ENCODE measurements at places on chromosomes 5 and 9.

DNA sequence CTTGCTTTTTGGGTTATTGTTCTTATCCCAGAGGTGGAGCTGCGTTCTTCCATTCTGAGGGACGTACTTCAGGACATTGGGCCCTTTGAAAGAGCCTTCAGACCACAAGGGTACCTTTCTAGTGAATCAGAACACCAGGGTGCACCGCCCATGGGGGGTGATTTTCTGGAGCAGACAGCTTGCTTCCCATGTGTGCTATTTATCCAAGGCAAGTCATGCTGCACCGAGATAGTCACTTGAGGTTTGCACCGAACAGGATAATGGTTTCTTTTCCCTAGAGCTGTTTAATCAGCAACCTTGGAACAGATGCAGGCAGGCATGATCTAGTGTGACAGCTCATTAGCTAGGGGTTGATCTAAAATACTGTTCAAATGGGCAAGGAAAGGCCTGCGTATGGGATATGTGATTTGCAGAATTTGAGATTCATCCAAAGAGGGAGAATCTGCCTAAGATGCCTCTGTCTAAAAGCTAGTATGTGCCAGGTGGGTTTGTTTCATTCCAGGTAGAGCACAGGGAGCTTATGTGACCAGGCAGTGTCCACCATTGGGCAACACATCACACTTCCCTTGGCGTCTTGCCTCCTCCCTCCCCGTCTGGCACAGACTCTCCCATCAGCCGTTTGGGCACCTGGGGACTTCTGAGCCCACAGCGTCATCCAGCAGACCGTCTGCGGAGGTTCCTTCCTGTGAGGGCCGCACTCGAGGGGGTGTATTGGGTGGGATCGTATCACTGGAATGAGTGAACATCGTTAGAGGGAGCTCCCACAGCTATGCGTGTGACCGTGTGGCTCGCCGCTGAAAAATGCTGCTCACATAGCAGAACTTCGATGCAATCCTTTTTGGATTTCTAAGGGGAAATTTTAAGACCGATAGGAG is 23.0 kb downstream of the ABL1 start:
- DNase-seq, result peak; percentile 84

GRCh38 chr5:127810017-127810416 is 106.8 kb downstream of the CCDC192 start:
- no peak for DNase-seq

GRCh38 chr5:104265531-104266140 is 703.0 kb upstream of the NUDT12 start:
- no peak for DNase-seq

GRCh38 chr5:178524093-178524882 is 65.9 kb downstream of the COL23A1 start:
- no peak for DNase-seq

DNA sequence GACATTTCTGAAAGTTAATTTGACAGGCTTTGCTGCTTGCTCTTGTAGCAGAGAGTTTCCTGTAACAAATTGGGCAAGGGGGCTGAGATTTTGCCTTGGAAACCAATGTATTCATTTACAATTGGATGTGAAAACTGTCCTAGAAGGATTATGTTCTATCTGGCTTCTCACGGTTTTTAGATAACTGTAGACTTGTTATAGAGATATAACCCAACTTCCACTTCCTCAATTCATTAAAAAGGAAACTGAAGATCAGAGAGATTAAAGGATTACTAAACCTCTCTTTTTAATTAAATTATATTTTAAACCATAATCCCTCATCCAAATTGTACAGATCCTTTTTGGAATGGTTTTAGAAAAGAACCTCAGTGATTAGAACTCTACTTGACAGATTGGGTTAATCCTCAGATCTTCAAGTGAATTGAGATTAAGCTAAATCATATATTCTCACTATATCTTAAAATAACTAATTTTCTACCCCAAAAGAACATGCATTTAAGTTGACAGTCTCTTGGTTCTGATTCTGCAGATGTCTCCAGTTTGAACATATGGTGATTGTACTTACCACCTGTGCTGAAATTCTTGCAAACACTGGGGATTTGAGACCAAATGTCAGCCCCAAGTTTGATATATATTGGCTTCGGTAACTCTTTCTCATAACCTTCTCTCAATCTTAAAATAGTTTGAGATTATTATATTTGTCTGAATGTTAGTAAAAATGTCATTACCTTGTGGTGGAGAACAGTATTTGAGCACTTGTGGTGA is 130.1 kb upstream of the C9orf72 start:
- DNase-seq, result no peak

GRCh38 chr5:59319250-59319649 is 574.3 kb downstream of the PDE4D start:
- no peak for DNase-seq

GRCh38 chr9:127078988-127079387 is 43.4 kb downstream of the ANGPTL2 start:
- no peak for DNase-seq

DNA sequence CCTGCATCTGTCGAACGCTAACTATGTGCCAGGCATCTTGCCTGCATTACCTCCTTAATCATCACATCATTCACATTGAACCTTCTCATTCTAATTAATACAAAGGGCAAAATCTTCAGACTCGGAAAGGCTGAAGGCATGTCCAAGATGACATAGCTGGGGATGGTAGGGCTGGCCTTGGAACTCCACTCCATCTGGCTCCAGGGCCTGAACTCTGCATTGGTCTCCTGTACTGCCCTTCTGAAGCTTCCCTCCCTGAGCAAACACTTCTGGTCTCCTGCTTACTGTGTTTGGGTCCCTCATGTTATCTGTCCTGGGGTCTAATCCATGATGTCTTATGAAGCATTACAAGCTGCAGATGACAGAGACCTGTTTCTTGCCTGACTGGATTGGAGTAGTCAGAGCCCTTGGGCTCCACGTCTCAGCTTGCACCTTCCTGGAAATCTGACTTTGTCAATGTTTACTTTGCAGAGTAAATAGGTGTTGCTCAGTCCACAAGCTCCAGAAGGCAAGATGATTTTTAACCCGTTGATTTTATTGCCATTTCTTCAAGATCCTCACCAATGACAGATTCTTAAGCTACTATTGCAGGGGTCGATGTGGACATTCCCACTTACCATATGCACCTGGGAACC is 106.1 kb downstream of the GALNT10 start:
- DNase-seq, result no peak

DNA sequence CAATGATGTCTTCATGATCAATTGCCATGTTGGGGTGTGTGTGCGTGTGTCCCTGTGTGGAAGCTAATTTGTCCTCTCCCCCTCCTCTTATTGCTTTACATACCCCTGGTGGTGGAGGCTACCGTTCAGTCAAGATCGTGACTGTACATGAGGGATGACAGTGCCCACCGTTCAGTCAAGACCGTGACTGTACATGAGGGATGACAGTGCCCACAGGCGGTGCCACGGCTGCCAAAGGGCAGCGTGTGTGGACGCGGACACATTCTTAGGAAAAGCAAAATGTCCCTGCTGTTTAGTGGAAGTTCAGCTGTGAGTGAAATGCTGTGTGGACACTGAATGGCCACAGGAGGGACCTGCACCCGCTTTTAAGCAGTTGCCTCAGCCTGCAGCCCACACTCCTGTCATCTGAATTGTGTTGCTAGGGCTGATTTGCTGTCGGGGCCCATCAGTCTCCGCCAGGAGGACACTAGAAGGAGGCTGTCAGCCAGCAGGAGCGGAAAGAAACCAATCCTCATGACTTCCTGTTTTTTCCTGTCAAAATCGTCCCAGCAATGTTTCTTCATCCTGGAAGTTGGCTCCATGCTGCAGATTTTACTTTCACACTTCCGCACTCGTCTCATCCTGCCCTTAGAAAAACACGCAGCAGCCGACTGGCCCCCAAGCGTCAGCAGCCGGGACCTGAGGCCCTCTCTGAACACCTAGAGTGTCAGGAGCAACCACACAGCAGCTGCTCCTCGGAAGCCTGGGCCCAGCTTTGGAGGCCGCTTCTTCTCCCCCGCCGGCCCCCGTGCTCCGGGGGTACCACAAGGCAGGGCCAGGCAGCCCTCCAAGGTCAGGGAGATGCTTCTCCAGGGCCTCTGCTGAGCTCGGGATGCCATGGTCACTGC is 9.1 kb downstream of the OR2V1 start:
- DNase-seq, result no peak

DNA sequence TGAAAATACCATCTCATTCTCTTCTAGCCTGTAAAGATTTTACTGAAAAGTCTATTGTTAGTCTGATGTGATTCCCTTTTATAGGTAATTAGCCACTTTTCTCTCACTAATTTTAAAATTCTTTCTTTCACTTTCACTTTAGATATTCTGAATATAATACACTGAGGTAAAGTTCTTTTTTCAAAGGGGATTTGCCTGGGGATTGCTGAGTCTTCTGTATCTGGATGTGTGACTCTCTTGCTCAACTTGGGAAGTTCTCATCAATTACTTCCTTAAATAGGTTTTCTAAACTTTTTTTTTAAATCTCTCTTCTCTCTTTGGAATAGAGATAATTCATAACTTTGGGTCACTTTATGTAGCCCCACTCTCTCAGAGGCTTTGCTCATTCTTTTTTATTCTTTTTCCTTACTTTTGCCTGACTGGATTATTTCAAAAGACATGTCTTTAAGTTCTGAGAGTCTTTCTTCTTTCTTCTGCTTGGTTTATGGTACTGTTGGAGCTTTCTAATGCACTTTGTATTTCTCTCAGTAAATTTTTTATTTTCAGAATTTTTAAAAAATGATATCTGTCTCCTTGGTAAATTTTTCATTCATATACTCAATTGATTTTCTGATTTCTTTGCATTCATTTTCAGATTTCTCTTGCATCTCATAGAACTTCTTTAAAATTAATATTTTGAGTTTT is 55.9 kb upstream of the IL12B start:
- no peak for DNase-seq

DNA sequence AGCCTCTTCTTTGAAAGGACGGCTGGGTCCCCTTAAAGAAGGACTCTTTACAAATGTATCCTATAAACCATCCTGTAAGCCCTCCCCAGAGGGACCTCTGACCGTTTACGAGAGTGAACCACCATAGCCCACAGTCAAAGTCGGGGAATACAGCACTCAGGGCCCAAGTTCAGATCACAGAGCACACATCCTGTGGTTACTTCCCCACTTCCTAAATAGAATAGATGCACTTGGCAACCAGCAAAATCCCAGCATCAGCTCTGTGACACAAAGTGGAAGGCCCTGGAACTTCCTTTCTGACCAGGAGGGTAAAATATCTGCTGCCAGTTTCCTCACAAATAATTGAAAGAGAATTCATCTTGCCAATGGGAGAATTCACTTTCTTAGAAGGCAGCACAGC is 6.9 kb upstream of the IGFBPL1 start:
- DNase-seq, result no peak

- DNase-seq, result no peak
Measured at GRCh38 chr5:168813184-168813968, 234.2 kb upstream of the PANK3 start.

DNA sequence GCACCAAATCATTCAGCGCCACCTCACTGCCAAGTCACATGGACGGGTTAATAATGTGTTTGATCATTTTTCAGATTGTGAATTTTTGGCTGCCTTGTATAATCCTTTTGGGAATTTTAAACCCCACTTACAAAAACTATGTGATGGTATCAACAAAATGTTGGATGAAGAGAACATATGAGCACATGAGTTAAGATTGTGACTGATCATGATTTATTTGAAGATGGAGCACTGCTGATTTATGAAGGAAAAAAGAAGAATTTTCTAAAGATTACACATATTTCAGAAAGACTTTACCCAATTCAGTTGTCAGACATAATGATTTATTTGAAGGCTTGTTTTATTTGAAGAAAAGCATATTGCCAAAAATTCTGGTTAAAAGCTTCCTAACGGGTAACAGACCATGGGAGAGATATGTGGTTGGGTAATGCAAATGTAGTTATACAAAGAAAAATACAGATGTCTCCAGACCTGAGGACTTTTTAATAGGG is 37.4 kb downstream of the TNFAIP8 start:
- no peak for DNase-seq

GRCh38 chr5:149134778-149135500 is 6.4 kb upstream of the ABLIM3 start:
- no peak for DNase-seq

GRCh38 chr9:136482046-136482792 is 621 bp downstream of the SEC16A start:
- DNase-seq, result peak; percentile 34

- peak; percentile 41 for DNase-seq
Measured at GRCh38 chr5:34657274-34657921, 1.3 kb downstream of the RAI14 start.

DNA sequence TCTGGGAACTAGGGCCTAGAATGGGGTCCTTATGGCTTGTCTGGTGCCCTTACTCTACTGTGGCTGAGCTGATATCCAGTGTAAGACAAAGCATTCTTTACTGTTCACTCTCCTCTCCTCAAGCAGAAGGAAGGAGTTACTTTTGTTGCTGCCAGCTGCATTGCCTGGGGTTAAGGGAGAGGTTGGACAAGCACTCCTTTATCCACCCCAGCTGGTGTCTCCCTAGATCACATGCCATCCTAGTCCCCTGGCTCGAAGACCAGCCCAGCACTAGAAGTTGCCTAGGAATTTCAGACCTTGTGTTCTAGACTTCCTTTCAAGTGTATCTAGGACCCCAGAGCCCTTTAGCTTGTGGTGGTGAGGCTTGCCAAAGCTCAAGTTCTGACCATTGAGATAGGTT is 1051.5 kb upstream of the C9orf72 start:
- no peak for DNase-seq

GRCh38 chr5:53029608-53030007 is 40.5 kb downstream of the ITGA2 start:
- DNase-seq, result no peak

DNA sequence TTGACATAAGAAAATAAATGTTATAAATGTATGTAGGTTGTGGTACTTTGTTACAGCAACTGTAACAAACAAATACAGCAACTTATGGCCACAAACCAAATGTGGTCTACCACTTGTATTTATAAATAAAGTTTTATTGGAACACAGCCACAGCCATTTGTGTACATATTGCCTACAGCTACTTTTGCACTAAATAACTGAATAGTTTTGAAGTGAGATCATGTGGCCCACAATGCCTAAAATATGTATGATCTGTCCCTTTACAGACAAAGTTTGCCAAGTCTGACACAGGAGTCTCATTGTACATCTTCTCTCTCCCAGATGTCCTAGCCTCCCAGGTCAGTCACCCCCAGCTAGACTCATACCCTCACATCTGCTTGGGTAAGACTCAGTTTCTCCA is 283.6 kb upstream of the PRDM9 start:
- no peak for DNase-seq

DNA sequence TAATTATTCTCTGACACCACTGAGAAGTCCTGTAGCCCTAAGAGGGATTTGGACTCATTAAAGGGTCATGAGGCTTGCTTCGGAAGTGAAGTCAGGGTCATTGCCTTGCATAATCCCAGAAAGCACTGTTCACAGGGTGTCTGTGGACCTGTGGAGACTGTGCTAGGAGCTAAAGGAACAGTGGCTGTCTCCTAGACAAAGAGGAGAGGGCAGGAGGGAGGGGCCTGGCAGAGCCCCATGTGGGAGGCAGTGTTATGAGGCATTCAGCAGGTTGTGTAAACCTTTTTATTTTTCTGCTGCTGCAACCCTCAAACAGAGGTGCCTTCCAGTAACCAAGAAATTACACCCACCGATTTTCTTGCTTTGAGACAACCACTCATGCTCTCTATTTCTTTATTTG is 3.3 kb downstream of the TMEM174 start:
- no peak for DNase-seq

GRCh38 chr5:87183896-87184295 is 83.8 kb upstream of the RASA1 start:
- DNase-seq, result no peak

GRCh38 chr5:78653681-78654366 is 5.3 kb upstream of the LHFPL2 start:
- DNase-seq, result no peak

GRCh38 chr9:84404095-84404686 is 63.6 kb upstream of the SLC28A3 start:
- DNase-seq, result peak; percentile 4
